ENCODE measurements at places on chromosomes 3 and 15. TPM values are rescaled to one million over a fixed set of nuclear protein-coding genes. Genes with fewer than 3 reads are reported as not detected.

The PODXL2 gene
- total RNA-seq, result 1.1 TPM

GRCh38 chr15:62083194-62084154 lies 16.7 kb downstream of the C2CD4A start:
- DNase-seq, result no peak

GRCh38 chr3:123758081-123758564 lies 126.0 kb downstream of the MYLK start:
- DNase-seq, result no peak

- no peak for DNase-seq
Observed at GRCh38 chr3:188315553-188315952, 161.6 kb downstream of the LPP start.
